ENCODE measurements at places on chromosomes 7 and 10. TPM values are rescaled to one million over a fixed set of nuclear protein-coding genes. Genes with fewer than 3 reads are reported as not detected.

- H3K36me3 ChIP-seq, result no peaks in the 10 kb centered on the region
- no peaks in the 10 kb centered on the region for H3K27me3 ChIP-seq
- no peak overlapping the region for H3K27ac ChIP-seq
- no peak overlapping the region for H3K4me3 ChIP-seq
- no peaks in the 10 kb centered on the region for H3K4me1 ChIP-seq
Measured at GRCh38 chr10:80382989-80383388, 25.4 kb upstream of the PRXL2A start.

DNA sequence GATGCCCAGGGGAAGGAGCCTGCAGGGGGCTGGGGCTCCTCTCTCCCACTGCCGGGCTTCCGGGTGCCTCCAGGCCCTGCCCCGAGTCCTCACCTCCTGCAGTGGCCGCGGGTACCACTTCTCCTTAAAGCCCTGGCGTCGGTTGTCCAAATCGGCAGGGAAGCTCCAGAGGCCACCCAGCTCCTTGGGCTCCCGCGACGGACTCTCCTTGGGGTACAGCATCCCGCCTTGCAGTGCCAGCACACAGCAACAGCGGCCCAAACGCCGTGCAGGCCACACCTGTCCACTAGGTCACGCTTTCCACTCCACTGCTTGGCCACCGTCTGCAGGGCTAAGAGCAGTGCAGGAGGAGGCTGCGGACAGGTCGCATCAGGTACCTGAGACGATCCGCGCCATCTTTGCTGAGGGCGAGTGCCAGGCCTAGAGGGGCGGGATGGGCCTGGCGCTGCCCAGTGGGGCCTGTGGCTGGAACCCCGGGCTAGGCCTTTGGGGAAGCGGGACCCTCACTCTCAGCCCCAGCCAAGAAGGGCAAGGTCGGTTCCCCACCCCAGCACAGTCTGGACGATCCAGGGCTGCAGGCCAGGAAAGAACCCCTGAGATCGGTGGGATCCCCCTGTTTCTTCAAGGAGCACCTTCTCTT is 47.7 kb upstream of the ZNF479 start:
- H3K4me1 ChIP-seq, result no peaks in the 10 kb centered on the region
- no peak overlapping the region for H3K4me3 ChIP-seq
- H3K27ac ChIP-seq, result no peak overlapping the region
- no peak for DNase-seq
- H3K27me3 ChIP-seq, result no peaks in the 10 kb centered on the region
- peaks cover 5% of the 10 kb centered on the region for H3K36me3 ChIP-seq

DNA sequence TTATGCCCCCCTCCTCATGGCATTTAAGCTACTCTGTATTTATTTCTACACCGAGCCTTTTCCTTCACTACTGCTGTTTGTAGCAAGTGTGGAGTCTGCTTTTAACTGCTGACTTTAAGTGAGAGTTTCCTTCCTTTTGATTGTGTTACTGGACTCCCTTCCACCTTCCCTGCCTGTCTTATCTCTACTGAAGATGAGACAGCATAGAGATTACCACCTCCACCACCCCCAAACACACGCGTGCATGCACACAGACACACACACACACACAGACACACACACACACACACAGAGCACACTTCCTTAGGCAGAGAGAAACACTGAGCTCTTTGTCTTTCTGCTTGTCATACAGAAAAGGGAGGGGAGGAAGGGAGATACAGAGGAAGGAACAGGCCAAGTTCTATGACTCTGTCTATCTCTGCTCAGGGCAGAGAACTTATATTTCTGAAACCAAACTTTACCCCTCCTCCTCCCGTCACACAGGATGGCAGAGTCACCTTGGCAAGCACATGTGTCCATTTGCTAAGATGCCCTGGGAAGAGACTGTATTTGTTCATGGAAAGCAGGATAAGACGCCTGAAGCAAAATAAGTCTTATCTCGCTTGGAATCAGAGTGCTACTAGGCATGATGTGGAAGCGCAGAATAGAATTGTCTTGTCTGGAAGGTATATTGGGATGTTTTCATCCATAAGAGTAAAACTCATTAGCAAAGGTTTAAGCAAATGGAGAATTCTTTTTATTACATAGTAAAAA is 81.8 kb upstream of the CAV2 start:
- H3K27me3 ChIP-seq, result no peaks in the 10 kb centered on the region
- peak overlapping the region; percentile 98 for H3K27ac ChIP-seq
- DNase-seq, result peak; percentile 10
- peak overlapping the region; percentile 65 for H3K4me3 ChIP-seq
- no peaks in the 10 kb centered on the region for H3K36me3 ChIP-seq

DNA sequence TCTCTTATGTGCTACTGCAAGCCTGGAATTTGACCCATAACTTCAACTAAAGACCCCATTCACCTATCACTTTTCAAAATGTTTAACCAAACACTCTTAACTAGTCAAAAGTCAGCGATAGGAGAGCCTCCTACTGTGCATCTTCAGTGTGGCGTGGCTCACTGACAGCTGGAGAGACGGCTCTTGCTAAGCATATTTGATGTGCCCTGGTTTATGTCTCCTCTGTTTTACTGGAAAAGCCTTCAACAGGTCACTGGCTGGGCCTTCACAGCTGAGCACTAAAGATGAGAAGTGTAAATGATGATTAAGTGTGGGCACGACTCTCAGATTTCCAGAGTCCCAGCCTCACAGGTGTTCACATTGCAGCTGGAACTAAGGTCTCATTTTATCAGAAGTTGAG is 472.1 kb downstream of the SEMA3D start:
- H3K4me1 ChIP-seq, result no peaks in the 10 kb centered on the region
- no peaks in the 10 kb centered on the region for H3K27me3 ChIP-seq
- no peak overlapping the region for H3K4me3 ChIP-seq
- DNase-seq, result no peak
- no peaks in the 10 kb centered on the region for H3K36me3 ChIP-seq

DNA sequence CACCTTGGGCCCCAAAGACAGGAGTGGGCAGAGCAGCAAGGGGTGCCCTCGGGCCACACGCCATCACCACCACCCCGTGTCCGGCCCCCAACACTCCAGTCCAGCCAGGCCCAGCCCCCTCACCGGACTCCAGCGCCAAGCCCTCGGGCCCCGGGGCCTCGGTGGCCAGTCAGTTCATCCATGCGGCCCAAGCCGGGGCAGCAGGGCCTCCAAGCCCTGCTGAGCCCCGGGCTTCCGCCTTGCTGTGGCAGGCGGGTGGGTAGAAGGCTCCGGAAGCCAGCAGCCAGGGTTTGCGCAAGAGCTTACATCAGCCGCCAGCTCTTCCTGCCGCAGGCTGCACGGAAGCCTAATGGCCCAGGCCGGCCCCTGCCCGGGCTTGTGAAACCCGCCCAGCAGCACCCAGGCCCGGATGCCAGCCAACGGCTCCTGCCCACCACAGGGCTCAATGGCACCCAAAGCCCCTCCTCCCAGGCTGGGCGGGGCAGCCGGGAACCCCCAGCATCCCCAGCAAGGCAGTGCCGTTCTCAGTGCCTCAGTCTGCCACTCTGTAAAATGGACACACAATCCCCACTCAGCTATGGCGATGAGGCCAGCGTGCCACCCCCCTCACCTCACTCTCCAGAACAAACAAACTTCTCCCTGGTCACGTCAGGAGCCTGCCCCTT is 26.5 kb downstream of the TNRC18 start:
- no peak overlapping the region for H3K27ac ChIP-seq
- peaks cover 5% of the 10 kb centered on the region for H3K4me1 ChIP-seq
- no peak for DNase-seq
- peaks cover 7% of the 10 kb centered on the region for H3K36me3 ChIP-seq
- no peak overlapping the region for H3K4me3 ChIP-seq

GRCh38 chr7:76383089-76383944 is 24.5 kb upstream of the YWHAG start:
- H3K4me1 ChIP-seq, result peaks cover 5% of the 10 kb centered on the region
- DNase-seq, result no peak
- H3K4me3 ChIP-seq, result no peak overlapping the region

DNA sequence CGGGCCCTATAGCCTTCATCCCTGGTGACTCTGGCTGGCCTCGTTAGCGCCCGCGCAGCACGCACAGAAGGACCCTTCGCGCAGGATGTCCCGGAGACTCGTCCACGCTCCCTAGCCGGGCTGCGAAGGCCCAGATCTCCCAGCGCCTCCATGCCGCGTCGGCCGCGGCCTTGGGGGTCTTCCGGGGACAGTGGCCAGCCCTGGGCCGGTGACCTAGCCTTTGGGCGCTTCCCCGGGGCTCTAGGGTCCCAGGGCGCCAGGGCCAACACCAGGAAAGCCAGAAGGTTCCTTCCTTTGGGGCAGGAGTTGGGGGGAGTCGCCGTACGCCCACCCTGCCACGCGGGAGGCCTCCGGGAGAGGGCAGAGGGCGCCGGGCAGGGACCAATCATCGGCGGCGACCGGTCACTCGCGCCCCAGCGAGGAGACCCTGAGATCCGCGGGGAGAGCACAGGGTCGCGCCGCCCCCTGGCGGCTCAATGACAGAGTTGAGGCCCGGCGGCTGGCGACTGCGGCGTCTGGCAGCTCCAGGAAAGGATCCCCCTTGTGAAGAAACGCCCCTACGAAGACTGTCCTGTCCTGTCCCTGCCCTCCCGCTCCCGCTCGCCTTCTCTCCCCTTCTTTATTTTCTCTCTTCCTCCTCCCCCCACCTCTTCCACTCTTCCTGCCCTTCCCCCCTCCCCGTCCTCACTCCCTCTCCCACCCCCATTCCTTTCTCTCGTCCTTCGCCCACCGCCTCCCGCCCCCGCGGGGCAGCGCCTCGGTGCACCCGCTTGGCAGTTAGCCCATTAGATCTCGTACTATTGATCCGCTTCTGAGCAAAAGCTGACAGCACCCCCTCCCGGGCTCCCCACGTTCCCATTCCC is 62.3 kb upstream of the LBX1 start:
- H3K27me3 ChIP-seq, result peaks cover 81% of the 10 kb centered on the region
- peak overlapping the region; percentile 38 for H3K27ac ChIP-seq
- peaks cover 47% of the 10 kb centered on the region for H3K4me1 ChIP-seq
- peak overlapping the region; percentile 95 for H3K4me3 ChIP-seq
- H3K36me3 ChIP-seq, result no peaks in the 10 kb centered on the region

- H3K27ac ChIP-seq, result no peak overlapping the region
- H3K27me3 ChIP-seq, result peaks cover 9% of the 10 kb centered on the region
- DNase-seq, result no peak
- H3K36me3 ChIP-seq, result peaks cover 5% of the 10 kb centered on the region
Measured at GRCh38 chr7:55962014-55962413, 2.4 kb upstream of the NIPSNAP2 start.

- no peaks in the 10 kb centered on the region for H3K36me3 ChIP-seq
- peaks cover 23% of the 10 kb centered on the region for H3K4me1 ChIP-seq
- peaks cover 3% of the 10 kb centered on the region for H3K27me3 ChIP-seq
- no peak for DNase-seq
Measured at GRCh38 chr10:102452672-102453340, 1.5 kb upstream of the C10orf95 start.

GRCh38 chr7:64314566-64314965 is 805 bp downstream of the ZNF736 start:
- H3K27ac ChIP-seq, result no peak overlapping the region
- H3K36me3 ChIP-seq, result peaks cover 2% of the 10 kb centered on the region
- no peak overlapping the region for H3K4me3 ChIP-seq
- H3K27me3 ChIP-seq, result no peaks in the 10 kb centered on the region
- no peak for DNase-seq

GRCh38 chr10:128867210-128867609 is 599.8 kb upstream of the MGMT start:
- no peak for DNase-seq
- H3K27me3 ChIP-seq, result no peaks in the 10 kb centered on the region
- H3K4me1 ChIP-seq, result peaks cover 38% of the 10 kb centered on the region
- H3K4me3 ChIP-seq, result peak overlapping the region; percentile 31
- peak overlapping the region; percentile 50 for H3K27ac ChIP-seq
- no peaks in the 10 kb centered on the region for H3K36me3 ChIP-seq

- no peaks in the 10 kb centered on the region for H3K27me3 ChIP-seq
- H3K36me3 ChIP-seq, result no peaks in the 10 kb centered on the region
- no peak for DNase-seq
- peaks cover 36% of the 10 kb centered on the region for H3K4me1 ChIP-seq
- no peak overlapping the region for H3K27ac ChIP-seq
Measured at GRCh38 chr10:3295582-3296151, 123.1 kb upstream of the PITRM1 start.

DNA sequence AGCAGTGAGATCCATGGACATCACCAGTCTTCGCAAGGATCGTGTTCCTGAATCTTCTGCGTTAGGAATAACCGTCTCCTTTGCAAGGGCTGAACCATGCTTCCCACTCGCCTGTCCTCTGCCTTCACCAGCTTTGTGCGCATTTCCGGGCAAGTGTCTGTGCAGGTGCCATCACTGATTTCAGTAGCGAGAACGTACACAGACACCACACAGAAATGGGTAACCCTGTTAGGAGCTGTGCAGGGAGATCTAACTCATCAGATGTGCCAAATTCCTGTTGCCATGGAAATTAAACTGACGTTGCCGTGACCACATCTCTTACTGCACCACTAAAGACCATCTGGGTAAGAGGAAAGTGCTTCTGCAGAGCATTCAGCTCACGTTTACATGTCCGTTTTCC is 146.3 kb downstream of the DIP2C start:
- H3K27ac ChIP-seq, result peak overlapping the region; percentile 46
- H3K27me3 ChIP-seq, result no peaks in the 10 kb centered on the region
- no peak overlapping the region for H3K4me3 ChIP-seq
- DNase-seq, result no peak
- H3K4me1 ChIP-seq, result peaks cover 32% of the 10 kb centered on the region
- no peaks in the 10 kb centered on the region for H3K36me3 ChIP-seq

- H3K4me3 ChIP-seq, result no peak overlapping the region
- no peak for DNase-seq
- no peaks in the 10 kb centered on the region for H3K36me3 ChIP-seq
- H3K27me3 ChIP-seq, result no peaks in the 10 kb centered on the region
Measured at GRCh38 chr10:91652364-91652763, 19.5 kb upstream of the PPP1R3C start.

DNA sequence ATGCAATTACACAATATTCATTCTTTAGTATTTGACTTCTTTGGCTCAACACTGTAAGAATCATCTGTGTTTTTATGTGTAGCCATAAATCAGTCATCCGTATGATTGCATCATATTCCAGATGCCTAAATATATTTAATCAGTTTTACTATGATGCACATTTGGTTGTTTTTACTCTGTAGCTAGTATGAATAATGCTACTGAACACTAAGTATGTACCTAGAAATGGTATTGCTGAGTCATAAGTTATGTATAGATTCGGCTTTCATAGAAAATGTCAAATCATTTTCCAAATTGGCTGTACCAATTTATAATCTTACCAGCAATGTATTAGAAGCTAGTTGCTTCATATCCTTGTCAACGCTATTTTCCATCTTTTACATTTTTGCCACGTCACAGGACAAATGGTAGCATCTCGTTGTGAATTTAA is 197.3 kb upstream of the PLXNA4 start:
- no peak overlapping the region for H3K27ac ChIP-seq
- H3K36me3 ChIP-seq, result peaks cover 2% of the 10 kb centered on the region
- H3K4me1 ChIP-seq, result no peaks in the 10 kb centered on the region
- H3K27me3 ChIP-seq, result no peaks in the 10 kb centered on the region
- DNase-seq, result no peak

- H3K27ac ChIP-seq, result peak overlapping the region; percentile 85
- H3K36me3 ChIP-seq, result peaks cover 2% of the 10 kb centered on the region
- no peak overlapping the region for H3K4me3 ChIP-seq
- peaks cover 20% of the 10 kb centered on the region for H3K4me1 ChIP-seq
- no peaks in the 10 kb centered on the region for H3K27me3 ChIP-seq
- DNase-seq, result no peak
Measured at GRCh38 chr10:119375574-119376272, 166.8 kb downstream of the RGS10 start.

The CAV1 gene
- total RNA-seq, result 3.7 TPM

All from neural crest cell (in vitro differentiated cells).